Stimulated activated CD8-positive, alpha-beta memory T cell treated with anti-CD3 and anti-CD28 coated beads, Interleukin-4, amount 100 ng/mL, for 1 hour (primary cell): ENCODE measurements at places on chromosomes 6 and 20.

DNA sequence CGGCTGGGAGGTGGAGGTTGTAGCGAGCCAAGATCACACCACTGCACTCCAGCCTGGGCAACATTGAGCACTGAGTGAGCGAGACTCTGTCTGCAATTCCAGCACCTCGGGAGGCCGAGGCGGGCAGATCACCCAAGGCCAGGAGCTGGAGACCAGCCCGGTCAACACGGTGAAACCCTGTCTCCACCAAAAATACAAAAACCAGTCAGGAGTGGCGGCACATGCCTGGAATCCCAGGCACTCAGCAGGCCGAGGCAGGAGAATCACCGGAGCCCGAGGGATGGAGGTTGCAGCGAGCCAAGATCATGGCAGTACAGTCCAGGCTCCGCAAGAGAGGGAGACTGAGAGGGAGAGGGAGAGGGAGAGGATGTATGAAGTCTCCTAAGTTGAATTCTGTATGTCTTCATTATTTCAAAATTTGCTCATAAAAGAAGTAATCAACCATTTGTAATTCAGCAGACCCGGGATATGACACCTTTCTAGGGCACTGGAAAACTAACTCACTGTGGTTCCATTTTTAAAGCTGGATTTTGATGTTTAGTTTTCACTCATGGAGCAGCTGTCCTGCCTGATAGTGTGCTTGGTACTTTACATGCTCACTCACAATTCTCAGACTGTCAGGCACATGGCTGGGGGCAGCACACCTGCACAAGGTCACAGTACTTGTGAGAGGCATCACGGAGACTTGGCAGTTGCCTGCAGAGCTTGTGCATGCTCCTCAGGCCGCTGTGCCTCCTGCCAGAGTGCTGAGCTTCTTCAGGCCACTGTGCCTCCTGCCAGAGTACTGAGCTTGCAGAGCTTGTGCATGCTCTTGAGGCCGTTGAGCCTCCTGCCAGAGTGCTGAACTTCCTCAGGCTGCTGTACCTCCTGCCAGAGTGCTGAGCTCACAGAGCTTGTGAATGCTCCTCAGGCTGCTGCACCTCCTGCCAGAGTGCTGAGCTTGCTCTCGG lies 106.2 kb downstream of the ERMARD start:
- no peak for DNase-seq

- no peak for DNase-seq
Measured at GRCh38 chr6:142932889-142933288, 12.1 kb downstream of the HIVEP2 start.

DNA sequence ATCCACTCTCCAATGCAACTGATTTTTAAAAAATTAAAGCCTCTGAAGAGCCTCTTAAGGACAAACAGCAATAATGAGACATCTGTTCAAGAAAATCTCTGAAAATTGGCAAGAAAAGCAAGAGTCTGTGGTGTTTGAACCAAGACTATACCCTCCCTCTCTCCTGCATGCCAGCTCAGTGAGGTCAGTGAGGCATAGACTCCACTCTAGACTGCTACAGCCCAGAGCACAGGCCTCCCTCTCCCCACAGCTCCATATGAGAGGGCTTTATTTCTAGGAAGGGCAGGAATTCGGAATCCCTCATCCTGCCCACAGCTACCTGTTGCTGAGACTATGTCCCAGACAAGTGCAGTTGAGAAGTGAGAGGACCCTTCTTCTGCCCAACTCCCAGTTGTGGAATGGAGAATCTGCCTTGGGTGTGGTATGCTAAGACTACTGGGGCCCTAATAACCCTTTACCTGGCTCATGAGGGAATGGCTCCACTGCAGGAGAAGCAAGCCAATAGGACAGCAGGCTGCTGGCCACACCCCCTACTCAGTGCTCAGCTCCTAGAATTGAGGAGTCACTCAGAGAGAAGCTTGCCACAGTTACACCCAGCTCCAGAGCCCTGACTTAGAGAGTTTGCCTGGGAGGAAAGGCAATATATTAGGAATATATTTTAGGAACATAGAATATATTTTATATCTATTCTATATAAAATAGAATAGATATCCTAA lies 22.7 kb upstream of the HLA-DQA1 start:
- DNase-seq = no peak

GRCh38 chr6:7707787-7708186 lies 18.1 kb upstream of the BMP6 start:
- DNase-seq = no peak

GRCh38 chr6:104771258-104771832 lies 88.4 kb downstream of the HACE1 start:
- no peak for DNase-seq

DNA sequence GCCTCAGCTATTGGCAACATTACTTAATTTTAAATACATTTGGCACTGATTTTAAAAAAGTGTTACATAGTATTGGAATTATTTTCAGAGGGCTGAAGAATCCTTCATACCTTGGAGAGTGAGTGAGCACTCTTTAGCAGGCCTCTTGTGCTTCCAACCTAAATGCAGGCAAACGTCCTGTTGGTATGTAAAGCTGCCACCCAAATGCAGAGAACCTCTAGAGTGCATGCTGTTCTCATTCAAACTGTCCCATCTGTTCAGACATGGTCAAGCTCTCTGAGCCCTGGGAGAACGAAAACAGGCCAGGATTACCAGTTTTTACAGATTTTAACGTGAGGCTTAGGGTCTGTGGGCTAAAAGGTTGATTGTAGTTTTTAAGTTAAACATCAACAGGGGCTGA lies 378.0 kb upstream of the FLRT3 start:
- no peak for DNase-seq
